Stimulated activated CD4-positive, alpha-beta T cell treated with anti-CD3 and anti-CD28 coated beads, Interleukin-15, amount 100 ng/mL, for 1 hour (primary cell): ENCODE measurements at places on chromosomes 1 and 21.
A peak's percentile ranks its signal among the peaks of the same experiment; 100 is the strongest.

DNA sequence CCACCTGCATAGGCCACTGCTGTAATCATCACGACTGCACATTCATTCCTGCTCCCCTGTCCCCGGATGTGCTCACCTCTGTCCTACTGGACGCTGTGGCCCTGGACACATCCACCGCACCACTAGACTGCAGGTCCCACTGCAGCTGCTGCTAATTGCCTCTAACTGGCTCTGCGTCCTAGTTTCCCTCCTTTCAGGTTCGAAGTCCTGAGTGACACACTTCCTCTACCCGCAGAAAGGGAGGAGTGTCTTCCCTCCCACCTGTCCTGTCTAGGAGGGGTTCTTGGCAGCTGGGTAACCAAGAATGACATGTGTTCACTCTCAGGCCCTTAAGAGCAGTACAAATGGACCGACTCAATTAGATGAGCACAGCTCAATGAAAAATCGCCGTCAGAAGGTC lies 40.5 kb upstream of the ITPKB start:
- no peak for DNase-seq

DNA sequence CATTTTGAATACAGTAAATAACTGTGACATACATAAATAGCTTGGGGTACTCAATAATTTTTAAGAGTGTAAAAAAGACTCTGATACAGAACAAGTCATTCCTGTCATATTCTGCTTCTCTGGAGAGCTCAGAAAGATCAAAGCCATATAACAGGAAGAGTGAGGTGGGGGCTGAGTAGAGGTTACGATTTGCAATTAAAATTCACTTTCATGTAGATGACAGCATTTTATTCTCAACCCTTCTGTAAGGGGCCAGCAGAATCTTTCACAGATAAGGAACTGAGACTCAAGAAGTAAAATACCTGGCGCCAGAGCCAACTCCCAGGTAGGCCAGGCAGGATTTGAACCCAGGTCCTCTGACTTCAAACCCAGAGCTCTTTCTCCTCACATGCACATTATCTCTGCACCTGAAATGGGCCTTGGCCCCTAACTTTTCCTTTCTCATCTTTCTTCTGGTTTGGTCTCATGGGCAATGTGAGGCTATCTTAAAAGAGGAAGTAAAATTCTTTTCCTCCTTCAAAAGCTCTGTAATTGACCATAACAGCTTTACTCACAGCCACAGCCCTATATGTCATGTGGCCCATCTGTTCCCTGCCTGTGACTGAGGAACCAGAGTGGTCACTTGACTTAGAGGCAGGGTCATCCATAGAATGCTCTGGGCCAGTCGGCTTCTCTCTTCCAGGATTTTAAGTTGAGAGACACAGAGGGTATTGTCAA lies 80.9 kb upstream of the SYT6 start:
- no peak for DNase-seq

DNA sequence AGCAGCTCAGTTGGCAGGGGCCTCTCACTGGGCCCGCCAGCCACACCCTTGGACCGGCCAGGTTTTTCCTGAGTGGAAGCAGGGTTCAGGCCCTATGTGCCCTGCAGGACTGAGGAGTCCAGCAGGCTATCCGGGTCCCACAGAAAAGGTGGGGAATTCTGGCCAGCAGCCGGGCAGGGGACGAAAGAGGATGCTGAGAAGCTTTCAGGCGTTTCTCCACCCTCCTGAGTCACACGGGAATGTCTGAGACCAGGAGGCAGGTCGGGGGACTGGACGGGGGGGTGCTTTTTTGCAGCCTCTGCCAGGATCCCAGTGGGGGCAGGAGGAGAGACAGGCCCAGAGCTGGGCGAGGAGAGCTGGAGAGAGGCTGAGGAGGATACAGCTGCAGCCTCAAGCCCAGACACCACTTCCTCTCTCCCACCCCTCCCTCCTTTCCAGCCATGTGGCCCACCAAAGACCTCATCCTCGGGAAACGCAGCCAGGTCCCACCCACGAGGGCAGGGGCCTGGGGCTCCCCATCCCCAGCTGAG lies 105.4 kb downstream of the SPSB1 start:
- DNase-seq = no peak

GRCh38 chr1:15836772-15837669 lies 10.5 kb upstream of the SPEN start:
- peak; percentile 24 for DNase-seq

DNA sequence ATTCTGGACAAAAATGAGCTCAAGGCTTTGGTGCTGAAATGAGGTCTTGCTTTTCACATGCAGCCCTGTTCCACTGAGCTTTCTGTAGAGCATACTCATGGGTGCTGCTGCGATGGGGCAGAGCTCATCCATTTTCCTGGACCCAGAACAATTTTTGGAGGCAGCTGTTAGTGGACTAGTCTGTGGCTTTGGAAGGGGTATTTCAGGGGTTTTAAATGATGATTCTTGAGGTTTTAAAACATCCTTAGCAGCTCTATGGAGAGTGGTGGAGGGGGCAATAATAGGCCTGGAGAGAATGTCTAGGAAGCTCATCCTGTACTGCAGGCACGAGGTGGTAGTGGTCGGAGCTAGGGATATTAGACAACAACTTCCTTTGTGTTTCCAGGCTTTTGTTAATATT lies 16.5 kb downstream of the NOS1AP start:
- DNase-seq = no peak

GRCh38 chr1:15332952-15333715 lies 76.6 kb upstream of the EFHD2 start:
- no peak for DNase-seq

- DNase-seq = no peak
These were observed 51.1 kb downstream of the SKI start for GRCh38 chr1:2279210-2279639.

GRCh38 chr1:1324524-1325287 lies at the start of the genes CPTP and INTS11:
TSS of gene CPTP (plus strand) at chr1:1324802. CDS start at chr1:1326911, 2,109 bp downstream.
TSS of gene INTS11 (minus strand) at chr1:1324660. CDS start at chr1:1324608, 52 bp downstream.
- peak; percentile 92 for DNase-seq

GRCh38 chr1:244302876-244303609 lies 148.7 kb downstream of the ADSS2 start:
- no peak for DNase-seq

DNA sequence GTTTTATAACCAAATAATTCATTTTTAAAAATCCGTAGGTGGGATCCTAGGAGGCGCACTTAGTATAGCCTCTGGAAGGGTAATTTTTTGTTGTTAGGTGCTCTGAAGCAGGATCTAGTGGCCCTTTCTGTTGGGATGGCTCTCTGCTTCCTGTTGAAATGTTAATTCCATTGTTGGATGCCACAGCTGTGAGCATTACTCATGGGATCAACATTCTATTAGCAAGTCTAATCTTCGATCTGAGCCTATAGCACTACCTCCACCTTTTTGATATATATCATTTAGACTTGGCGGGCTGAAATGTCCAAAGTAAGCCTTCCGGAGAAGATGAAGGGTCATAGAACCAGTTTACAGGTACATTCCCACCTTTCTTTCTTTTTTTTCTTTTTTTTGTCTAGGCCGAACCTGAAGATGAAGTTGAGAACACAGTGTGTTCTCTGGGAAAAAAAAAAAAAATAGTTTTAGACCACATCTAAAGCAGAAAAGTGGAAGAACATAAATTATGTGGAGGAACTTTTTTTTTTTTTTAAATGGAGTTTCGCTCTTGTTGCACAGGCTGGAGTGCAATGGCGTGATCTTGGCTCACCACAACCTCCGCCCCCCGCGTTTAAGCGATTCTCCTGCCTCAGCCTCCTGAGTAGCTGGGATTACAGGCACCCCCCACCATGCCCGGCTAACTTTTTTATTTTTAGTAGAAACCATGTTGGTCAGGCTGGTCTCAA lies 1.4 kb downstream of the CXADR start:
- no peak for DNase-seq

- DNase-seq = no peak
These were observed 73.3 kb downstream of the PLPP3 start for GRCh38 chr1:56505792-56506743.

- no peak for DNase-seq
These were observed 144.9 kb downstream of the FCRL5 start for GRCh38 chr1:157407367-157407766.

DNA sequence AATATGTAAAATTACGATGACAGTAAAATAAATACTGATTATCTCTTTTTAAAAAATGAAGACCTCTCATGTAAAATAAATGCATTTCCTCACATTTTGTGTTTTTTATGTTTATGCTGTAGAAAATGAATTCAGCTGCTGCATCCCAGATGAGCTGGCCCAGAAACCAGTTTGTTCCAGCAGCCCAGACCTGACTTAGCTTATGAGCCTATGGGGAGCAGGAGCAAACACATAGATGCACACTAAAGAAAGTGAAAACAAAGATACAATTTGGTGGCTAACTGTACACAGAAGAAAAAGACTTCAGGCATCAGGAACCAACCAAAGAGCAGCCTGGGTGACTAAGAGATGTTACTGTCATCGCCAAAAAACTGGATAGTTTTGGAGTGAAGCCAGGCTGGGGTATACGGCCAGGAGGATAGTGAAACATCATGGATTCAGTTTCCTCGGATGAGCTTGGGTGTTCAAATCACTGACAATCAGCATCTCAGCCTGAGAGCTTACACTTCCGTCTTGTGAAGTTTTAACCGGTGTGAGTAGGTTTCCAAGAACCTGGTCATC lies 113.9 kb upstream of the BACE2 start:
- DNase-seq = no peak

- no peak for DNase-seq
These were observed 22.2 kb upstream of the PRSS38 start for GRCh38 chr1:227793079-227793947.

GRCh38 chr1:226001963-226002666 lies 3.0 kb upstream of the SDE2 start:
- DNase-seq = no peak
